ENCODE measurements at places on chromosomes 12 and 14.

GRCh38 chr12:129371268-129371667, 518.0 kb downstream of the GLT1D1 start:
- no peak for DNase-seq

- DNase-seq: no peak
Observed at GRCh38 chr12:6945613-6946012, 1.8 kb downstream of the C12orf57 start.

- no peak for DNase-seq
Observed at GRCh38 chr14:71555654-71556559, 376.3 kb upstream of the RGS6 start.

- DNase-seq: no peak
Observed at GRCh38 chr12:103249607-103250006, 246.2 kb downstream of the C12orf42 start.

- no peak for DNase-seq
Observed at GRCh38 chr12:106919910-106920544, 35.7 kb upstream of the TMEM263 start.

- no peak for DNase-seq
Observed at GRCh38 chr12:20525064-20525610, 156.8 kb downstream of the PDE3A start.

DNA sequence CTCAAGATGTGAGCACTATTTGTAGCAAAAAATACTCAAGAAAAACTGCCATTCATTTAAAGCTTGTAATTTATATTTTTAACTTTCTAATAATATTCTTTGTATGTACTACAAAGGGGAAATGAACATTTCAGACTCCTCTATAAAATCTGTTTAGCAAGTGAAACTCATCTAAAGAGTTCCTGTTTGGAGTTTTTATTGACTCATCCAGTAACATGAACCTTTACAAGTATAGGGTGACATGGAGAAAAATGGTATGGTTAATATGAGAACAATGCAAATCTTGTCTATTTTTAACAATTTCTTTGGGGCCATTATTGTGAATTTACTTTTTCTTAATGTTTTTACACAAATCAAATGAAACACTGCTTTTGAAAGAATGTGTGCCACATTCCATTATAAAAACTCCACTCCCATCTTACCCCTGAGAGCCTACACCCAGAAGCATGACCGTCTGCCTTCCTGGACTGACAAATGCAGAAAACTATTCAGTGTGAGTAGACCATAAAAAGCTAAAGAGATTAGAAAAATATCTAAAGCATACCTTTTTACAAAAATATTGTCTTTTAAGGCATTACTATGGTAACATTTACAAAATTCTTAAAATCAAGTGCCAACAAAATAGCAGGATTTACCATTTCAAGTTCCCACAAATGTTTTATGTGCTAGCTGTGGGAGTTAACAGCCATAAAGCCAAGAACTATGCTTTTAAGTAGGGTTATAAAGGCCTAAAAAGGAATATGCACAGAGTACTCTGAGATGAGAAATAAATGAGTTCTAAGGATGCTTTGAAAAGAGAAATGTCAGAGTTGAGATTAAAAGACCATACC, 144.0 kb downstream of the ADAMTS20 start:
- no peak for DNase-seq

DNA sequence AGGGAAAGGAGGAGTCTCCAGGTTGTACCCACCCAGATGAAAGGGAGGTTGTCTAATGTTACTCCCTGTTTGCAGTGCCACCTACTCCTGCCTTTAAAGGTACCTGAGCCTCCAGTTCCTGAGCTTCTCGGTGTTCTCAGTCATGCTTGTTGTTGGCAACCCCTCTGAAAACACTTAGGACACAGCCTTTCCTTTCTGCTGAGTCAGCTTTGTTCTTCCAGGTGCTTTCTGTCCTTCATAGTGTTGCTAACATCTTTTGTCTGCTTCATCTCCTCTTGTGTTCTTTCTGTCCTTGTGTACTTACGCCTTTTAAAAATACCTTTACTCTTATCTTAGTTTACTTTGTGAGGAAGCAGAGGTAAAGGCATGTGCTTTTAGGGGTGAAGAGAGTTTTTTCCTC, 97.0 kb upstream of the NEDD1 start:
- DNase-seq: no peak

DNA sequence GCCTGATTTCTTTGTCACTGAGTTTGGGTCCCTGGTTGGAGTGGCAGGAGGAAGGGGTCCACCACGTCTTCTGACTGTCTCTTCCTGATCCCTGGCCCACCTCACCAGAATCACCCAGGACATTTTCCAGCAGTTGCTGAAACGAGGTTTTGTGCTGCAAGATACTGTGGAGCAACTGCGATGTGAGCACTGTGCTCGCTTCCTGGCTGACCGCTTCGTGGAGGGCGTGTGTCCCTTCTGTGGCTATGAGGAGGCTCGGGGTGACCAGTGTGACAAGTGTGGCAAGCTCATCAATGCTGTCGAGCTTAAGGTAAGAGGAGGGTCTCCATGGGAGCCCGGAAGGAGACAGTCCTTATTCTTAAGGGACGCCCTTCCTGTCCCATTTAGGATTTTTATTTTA, 12.3 kb downstream of the MARS1 start:
- DNase-seq: no peak

- no peak for DNase-seq
Observed at GRCh38 chr12:2177003-2177402, 124.2 kb downstream of the CACNA1C start.

DNA sequence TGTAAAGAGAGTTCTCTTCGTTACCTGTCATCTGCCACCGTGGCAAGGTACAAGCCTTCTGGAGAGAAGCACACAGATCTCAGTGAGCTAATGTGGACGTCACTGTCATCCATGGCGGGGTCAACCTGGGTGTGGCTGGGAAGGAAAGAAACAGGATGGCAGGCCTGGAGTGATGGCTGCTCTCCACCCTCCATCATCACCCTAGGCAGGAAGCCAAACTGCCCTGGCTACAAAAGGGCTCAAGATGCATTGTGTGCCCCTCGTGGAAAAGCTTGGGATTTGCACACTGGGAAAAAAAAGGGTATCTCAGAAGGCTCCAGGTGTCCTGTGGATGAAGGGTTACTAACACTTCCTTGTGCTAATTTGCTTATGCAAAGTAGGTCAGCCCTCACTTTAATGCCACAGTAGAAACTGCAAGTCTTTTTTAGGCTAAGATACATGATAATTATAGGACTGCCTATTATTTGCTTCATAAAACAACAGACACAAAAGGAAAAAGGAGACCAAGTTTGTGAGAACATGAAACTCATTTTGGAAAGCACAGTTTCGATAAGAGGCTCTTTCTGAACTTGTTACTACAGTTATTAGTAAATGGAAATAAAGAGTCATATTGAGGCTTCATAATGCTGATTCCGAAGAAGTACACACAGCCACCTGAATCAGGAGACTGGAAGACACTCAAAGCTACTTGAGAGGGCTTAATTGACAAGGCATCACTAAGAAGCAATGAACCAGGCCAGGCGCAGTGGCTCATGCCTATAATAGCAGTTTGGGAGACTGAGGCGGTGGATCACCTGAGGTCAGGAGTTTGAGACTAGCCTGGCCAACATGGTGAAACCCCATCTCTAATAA, 18.9 kb downstream of the RFC5 start:
- no peak for DNase-seq

DNA sequence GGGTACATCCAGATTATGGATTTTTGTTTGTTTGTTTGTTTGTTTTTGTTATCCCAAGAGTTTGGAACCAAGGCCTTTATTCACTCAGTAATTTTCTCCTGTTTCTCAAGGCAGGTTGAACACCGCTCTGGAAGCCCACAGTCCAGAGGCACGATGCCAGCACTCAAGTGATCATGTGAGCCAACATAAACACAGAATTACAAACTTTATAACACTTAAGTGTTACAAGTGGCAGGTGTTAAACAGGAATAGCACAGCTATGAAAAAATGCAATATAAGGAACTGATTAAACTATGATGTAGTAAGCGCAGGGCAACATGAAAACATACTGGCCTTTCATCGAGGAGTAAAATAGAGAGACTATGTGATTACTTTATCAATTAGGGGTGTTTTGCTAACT, 1885.8 kb upstream of the SEL1L start:
- no peak for DNase-seq

GRCh38 chr12:123367511-123367910, 2.9 kb upstream of the SBNO1 start:
- no peak for DNase-seq

DNA sequence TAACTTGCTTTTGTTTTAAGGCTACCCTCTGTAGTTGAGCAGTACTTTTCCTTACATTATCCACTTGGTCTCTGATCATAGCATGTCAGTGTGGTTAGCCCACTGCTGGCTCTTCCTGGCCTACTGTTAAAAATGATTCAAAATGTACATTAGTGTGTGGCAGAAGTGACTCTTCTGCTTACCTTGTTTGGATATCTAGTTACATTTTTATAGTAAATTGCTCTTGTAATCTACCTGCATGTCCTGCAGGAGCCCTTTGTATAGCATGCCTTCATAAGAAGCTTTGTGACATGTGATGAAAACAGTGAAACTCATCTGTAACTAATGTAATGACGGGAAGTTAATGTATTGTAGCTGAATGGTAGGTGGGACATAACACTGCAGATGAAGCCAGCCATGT, 8.1 kb downstream of the SPATS2 start:
- DNase-seq: no peak

- peak; percentile 93 for DNase-seq
Observed at GRCh38 chr14:68951035-68951797, 27.9 kb downstream of the ACTN1 start.

- no peak for DNase-seq
Observed at GRCh38 chr12:82458101-82458500, 99.8 kb downstream of the METTL25 start.

- DNase-seq: no peak
Observed at GRCh38 chr14:61891170-61891569, 128.9 kb downstream of the SNAPC1 start.

- no peak for DNase-seq
Observed at GRCh38 chr12:44369998-44370397, 506.1 kb downstream of the NELL2 start.

DNA sequence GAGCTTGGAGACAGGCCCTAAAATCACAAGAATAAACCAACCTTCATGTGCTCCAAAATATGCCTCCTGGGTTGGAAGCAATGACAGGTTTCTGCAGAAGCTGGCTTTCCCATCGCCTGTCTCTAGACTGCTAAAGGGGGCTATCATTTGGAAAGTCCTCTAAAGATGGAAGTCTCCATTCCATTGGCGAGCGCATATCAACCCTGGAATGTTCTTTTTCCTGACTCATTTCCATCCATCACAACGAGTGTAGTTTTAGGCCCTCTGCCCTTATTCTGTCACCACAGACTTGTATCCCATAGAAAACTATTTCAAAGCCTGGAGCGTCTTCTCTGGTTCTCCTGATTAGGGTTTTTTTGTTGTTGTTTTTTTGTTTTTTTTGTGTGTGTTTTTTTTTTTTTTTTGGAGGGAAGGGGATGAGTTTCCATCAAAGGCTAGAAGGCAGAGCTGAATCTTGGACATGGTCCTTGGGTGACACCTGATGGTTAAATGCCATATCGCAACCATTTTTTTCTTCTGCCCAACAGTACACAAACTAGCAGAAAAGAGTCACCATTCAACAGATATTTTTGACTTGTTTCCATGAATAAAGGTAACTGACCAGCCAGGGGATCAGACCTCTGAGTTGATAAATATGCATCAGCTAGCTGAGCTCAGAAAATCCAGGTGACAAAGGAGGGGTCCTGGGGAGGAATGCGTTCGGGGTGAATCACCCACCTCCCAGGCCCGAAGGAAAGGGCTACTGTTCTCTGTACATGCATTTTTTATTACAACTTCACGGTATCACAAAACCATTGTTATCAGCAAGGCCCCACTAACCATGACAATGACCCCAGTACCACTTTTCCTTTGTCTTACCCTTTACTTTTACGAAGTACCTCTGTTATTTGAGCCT, 40.5 kb downstream of the KCNA5 start:
- DNase-seq: no peak

DNA sequence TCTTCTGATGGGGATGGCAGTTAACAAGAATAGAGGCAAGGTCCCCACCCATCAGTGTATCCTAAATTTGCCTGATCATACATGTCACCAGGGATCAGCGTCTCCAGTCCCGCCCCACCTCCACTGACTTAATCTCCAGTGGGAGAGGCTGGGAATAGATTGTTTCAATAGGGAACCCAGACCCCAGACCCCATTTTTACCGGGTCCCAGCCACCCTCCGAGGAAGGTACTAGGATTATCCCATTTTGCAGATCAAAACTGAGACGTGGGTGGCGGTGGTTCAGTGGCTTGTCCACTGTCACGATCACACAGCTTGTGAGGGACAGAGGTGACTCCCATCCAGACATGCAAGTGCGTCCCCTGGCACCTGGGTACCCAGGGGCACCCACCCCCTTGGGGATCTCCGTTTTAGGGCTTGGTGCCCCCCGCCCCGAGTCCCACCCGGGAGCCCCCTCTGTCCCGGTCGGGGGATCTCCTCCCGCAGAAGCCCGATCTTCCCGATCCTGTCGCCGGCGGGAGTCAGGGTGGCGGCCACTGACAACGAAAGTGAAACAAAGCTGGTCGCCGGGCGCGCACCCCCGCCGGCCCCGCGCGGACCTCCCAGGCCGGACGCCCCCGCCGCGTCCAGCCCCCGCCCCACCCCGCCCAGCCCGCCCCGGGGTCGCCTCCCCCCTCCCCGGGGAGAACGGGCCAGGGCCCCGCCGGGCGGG, 523 bp downstream of the WSB2 start:
- no peak for DNase-seq

- DNase-seq: no peak
Observed at GRCh38 chr12:130984183-130985058, 30.7 kb downstream of the ADGRD1 start.

DNA sequence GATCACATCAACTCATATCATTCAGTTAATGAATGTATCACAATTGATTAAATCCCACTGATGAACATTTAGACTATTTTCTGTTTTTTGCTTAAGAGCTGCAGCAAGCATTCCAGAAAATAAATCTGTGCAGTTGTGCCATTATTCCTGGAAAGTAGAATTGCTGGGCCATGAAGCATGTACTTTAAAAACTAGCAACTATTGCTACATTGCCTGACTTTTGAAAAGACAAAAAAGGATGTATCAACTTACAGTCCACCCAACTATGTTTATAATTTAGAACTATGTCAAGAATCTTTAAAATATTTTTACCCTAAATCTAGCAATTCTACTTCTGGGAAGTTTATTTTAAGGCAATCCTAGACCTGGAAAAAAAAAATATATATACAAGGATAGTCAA, 33.4 kb upstream of the ERGIC2 start:
- DNase-seq: no peak

Data from thoracic aorta (tissue), 2 donors.